ENCODE measurements at places on chromosomes 2 and 18. TPM values are rescaled to one million over a fixed set of nuclear protein-coding genes. Genes with fewer than 3 reads are reported as not detected.

- no peak for DNase-seq
Measured at GRCh38 chr2:128667391-128667790, 348.7 kb upstream of the HS6ST1 start.

- no peak for DNase-seq
Measured at GRCh38 chr2:199933466-199933865, 21.8 kb downstream of the TYW5 start.

- DNase-seq: no peak
Measured at GRCh38 chr2:235264512-235264911, 229.3 kb upstream of the AGAP1 start.

GRCh38 chr2:47558768-47559684 lies 156.1 kb downstream of the MSH2 start:
- DNase-seq: no peak

Gene DSG3
- polyA plus RNA-seq: 0.01 TPM
